Vein endothelial cell (primary cell): ENCODE measurements at places on chromosomes 16 and 17. TPM values are rescaled to one million over a fixed set of nuclear protein-coding genes. Genes with fewer than 3 reads are reported as not detected.

MT1A gene
- 1.7 and 5.6 TPM in 2 replicates for total RNA-seq

TNFSF13 gene
- 1.3 and 2.5 TPM in 2 replicates for total RNA-seq

CCL8 gene
- total RNA-seq, result 0.38 TPM in 1 of 2 replicates, not detected in the other

CSH2 gene
- not detected in 2 replicates for total RNA-seq

GFER gene
- total RNA-seq, result 11.9 and 15.7 TPM in 2 replicates

DNAH3 gene
- total RNA-seq, result under 0.01 TPM in 1 of 2 replicates, not detected in the other

CIBAR2 gene
- 0.33 TPM in 1 of 2 replicates, not detected in the other for total RNA-seq

CALB2 gene
- not detected in 2 replicates for total RNA-seq

COPS3 gene
- 85.6 and 108 TPM in 2 replicates for total RNA-seq

CCT6B gene
- total RNA-seq, result 0.65 and 1.1 TPM in 2 replicates

LYZL6 gene
- not detected in 2 replicates for total RNA-seq

NPB gene
- total RNA-seq, result 0.65 TPM in 1 of 2 replicates, not detected in the other

SPATA32 gene
- total RNA-seq, result not detected in 2 replicates

PFN1 gene
- 506 and 560 TPM in 2 replicates for total RNA-seq

TBC1D26 gene
- not detected in 2 replicates for total RNA-seq

CETP gene
- 0.65 and 2.2 TPM in 2 replicates for total RNA-seq

ANKRD40CL gene
- not detected in 2 replicates for total RNA-seq

TNFRSF13B gene
- total RNA-seq, result not detected in 2 replicates

OTOA gene
- under 0.01 and 0.29 TPM in 2 replicates for total RNA-seq

IRF8 gene
- under 0.01 and 0.10 TPM in 2 replicates for total RNA-seq

KRT31 gene
- total RNA-seq, result not detected in 2 replicates

PRDM7 gene
- total RNA-seq, result not detected in 2 replicates

HEXIM1 gene
- 8.1 and 8.2 TPM in 2 replicates for total RNA-seq

CMTM3 gene
- total RNA-seq, result 63.1 and 64.3 TPM in 2 replicates

MMP2 gene
- total RNA-seq, result 70.8 and 78.7 TPM in 2 replicates

MYL11 gene
- total RNA-seq, result not detected in 2 replicates

FBXO39 gene
- total RNA-seq, result 0.19 and 5.9 TPM in 2 replicates

CD300LF gene
- total RNA-seq, result not detected in 2 replicates

OR3A1 gene
- total RNA-seq, result not detected in 2 replicates
